ENCODE measurements at places on chromosomes 6 and 20. TPM values are rescaled to one million over a fixed set of nuclear protein-coding genes. Genes with fewer than 3 reads are reported as not detected.
A peak's percentile ranks its signal among the peaks of the same experiment; 100 is the strongest.

Gene STK35
- 10.8 TPM for total RNA-seq

Gene MUC21
- not detected for total RNA-seq

Gene PIGT
- 51.3 TPM for total RNA-seq

Gene BPIFB2
- total RNA-seq = not detected

- peak; percentile 27 for DNase-seq
These were observed 62.6 kb upstream of the SIRPA start for GRCh38 chr20:1832634-1833033.

- no peak for DNase-seq
These were observed 23.6 kb upstream of the HIVEP2 start for GRCh38 chr6:142968601-142969000.

GRCh38 chr6:150088481-150089154 lies 19.7 kb upstream of the ULBP3 start:
- DNase-seq = no peak

DNA sequence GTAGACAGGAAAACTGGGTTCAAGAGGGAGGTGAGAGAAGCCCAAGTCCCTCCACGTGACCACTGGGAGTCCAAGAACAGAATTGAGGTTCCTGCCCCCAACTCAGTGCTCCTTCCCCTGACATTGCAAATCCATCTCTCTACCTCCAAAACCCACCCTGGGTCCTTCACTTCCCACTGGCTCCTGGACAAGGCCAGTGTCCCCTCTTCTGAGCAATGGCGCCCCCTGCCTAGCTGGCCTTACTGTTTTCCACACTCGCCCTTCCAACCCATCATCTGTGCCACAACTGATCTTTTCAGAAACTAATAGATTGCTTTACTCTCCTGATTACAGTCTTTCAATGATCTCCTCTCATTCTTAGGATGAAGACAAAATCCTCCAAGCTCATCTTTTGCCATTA lies 200.3 kb downstream of the ANKRD60 start:
- DNase-seq = no peak

- peak; percentile 83 for DNase-seq
These were observed 1.0 kb downstream of the IGF2R start for GRCh38 chr6:159969921-159970320.

DNA sequence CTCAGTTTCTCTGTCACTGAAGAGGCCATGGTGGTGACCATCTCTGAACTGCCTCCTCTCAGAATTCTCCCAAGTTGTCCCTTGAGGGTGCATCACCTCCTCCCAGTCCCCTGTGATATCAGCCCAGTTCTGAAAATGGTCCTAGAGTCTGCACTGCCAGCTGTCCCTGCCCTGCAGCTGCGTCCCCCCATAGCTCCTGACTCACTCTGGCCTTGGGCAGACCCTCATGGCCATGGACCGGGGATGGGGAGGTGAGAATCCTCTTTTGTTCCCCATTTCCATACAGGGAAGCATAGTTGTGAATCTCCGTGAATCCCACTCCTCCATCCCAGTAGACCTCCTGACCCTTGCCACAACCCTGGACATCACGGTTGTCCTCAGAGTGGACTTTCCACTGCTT lies 4.5 kb downstream of the ETV7 start:
- no peak for DNase-seq

Measured in Daoy (cell line).